ENCODE measurements at places on chromosomes 4 and X. TPM values are rescaled to one million over a fixed set of nuclear protein-coding genes. Genes with fewer than 3 reads are reported as not detected.

Gene PPARGC1A
- total RNA-seq, result 2.0 TPM

Gene GATA1
- not detected for total RNA-seq

Gene ALG13
- 31.6 TPM for total RNA-seq

Gene CDX4
- 21.7 TPM for total RNA-seq

Gene RAB33A
- total RNA-seq, result not detected

Gene MSN
- 186 TPM for total RNA-seq

Gene CENPVL1
- total RNA-seq, result 1.3 TPM

Gene SFRP2
- total RNA-seq, result 140 TPM

Gene CTAG1B
- not detected for total RNA-seq

GRCh38 chr4:120472447-120473131, 405.9 kb upstream of the MAD2L1 start:
- DNase-seq, result no peak

DNA sequence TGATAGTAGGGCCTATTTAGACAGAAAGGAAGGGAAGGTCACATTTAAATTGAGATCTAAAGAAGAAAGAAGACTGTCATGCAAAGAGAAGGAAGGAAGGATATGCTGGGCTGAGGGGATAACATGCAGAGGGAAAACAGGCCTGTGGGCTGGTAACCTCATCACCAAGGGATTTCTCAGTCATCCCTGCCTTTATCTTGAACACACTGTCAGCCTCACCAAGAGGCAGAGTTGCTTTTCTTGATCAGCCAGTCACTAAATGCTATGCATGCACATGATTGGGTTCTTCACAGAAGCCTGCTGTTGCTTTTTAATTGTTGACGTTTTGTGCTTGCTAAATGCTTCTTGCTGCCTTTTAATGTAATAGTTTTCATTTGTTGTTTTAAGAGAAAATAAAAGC, 113.0 kb downstream of the ARHGAP24 start:
- DNase-seq, result no peak

- DNase-seq, result no peak
These were observed 1042.9 kb downstream of the ARAP2 start for GRCh38 chr4:35201403-35201802.

DNA sequence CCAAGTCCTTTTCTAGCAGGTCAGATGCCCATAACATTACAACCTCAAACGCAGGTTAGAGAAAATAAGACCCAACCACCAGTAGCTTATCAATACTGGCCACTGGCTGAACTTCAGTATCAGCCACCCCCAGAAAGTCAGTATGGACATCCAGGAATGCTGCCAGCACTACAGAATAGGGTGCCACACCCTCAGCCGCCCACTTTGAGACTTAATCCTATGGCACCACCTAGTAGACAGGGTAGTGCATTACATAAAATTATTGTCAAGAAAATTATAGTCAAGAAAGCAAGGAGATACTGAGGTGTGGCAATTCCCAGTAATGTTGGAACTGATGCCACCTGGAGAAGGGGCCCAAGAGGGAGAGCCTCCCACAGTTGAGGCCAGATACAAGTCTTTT, 19.9 kb upstream of the TRIM61 start:
- DNase-seq, result no peak

- DNase-seq, result no peak
These were observed 417.7 kb downstream of the AR start for GRCh38 chrX:67961516-67961915.

DNA sequence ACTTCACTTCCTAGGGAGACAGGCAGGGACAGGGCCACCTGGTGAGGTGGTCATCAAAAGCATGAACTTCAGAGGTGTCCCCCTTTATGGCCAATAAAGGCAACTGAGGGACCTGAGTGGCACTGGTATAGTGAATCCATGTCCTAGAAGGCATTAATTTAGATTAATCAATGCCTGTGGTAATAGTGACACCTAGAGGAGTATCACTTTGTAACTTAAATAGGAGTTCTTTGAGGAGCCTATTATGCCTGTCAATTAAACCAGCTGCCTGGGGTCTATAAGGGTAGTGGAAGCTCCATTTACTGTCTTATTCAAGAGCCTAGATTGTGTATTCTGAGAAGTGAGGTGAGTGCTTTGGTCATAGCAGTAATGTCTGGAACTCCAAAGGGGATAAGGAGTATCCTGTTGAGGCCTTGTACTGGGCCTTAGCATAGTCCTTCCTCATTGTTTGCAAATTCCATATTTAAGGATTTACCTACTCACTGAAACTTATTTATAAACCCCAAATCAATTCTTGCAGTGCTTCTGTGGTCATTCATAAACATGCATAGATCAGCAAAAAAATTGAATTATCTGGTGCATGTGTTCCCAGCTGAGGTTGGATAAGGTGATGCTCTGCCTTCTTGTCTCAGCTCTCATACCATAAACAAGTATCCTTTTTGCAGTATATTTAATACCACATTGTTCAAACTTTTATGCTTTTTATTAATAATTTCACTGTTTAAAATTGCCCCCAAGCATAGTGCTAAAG, 213.8 kb upstream of the RADX start:
- peak; percentile 16 for DNase-seq

DNA sequence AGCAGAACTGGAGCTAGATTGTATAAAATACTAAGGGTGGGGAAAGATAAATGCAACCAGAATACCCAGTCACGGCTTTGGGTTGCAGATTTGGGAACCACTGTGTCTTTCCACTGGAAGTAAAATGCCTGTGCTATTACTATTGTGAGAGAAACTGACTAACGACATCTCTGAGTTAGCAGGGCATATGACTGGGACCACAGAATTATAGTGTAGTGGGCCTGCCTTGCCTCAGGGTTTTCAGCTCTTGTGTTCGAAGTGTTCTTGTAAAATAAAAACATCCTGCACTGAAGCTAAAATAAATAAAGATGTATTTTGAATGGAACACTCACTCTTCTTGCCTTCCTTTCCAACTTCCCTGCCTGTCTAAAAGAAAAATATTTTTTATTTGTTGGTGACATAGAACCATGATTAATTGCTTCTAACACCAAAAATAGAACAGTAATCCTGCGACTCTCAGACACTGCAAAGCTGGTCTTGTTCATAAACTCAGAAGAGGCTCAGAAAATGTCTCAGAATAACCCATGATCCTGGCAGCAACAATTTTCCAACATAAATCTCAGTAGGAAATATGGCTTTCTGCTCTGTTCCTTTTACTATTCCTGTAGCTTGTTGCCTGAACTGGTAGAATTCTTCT, 104.2 kb downstream of the FAM47B start:
- DNase-seq, result no peak

GRCh38 chr4:139794158-139794954, 128.7 kb downstream of the MGST2 start:
- no peak for DNase-seq

GRCh38 chr4:140185412-140186081, 31.6 kb upstream of the MAML3 start:
- no peak for DNase-seq

DNA sequence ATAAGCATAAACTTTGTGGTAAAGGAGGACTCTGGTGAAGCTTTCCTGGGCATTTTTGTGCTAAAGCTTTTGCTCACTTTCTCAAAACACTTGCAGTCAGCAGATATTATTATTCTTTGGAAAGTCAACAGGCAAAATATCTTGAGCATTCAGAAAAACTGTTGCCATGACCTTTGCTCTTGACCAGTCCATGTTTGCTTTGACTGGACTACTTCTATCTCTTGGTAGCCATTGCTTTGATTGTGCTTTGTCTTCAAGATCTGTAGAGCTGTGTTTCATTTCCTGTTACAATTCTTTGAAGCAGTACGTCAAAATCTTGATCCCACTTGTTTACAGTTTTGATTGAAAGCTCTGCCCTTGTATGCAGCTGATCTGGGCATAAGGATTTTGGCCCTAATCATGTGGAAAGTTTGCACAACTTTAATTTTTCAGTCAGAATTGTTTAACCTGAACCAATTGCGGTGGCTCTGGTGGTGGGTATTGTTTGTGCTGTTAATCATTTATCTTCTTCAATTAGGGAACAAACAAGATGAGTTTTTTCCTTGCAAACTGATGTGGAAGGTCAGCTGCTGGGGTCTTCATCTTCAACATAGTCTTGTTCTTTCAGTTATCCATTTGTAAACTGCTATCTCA, 121.5 kb upstream of the NUDT6 start:
- no peak for DNase-seq

DNA sequence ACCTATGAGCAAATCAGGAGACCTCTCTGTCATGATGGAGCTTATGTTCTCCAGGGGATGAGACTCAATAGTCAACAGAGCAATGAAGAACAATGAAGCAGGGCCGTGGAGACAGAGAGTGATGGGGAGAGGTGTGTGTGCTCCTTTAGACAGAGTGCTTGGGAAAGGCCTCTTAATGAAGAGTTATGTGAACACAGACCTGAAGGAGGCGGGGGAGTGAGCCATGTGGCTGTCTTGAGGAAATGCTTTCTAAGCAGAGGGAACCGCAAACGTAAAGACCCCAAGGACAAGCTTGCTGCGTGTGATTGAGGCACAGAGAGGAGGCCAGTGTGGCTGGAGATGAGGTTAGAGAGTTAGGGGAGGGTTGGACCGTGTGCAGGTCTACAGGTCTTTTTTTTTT, 53.1 kb downstream of the CHRNA9 start:
- peak; percentile 34 for DNase-seq

- no peak for DNase-seq
These were observed 44.5 kb upstream of the RASGEF1B start for GRCh38 chr4:81516241-81516640.

DNA sequence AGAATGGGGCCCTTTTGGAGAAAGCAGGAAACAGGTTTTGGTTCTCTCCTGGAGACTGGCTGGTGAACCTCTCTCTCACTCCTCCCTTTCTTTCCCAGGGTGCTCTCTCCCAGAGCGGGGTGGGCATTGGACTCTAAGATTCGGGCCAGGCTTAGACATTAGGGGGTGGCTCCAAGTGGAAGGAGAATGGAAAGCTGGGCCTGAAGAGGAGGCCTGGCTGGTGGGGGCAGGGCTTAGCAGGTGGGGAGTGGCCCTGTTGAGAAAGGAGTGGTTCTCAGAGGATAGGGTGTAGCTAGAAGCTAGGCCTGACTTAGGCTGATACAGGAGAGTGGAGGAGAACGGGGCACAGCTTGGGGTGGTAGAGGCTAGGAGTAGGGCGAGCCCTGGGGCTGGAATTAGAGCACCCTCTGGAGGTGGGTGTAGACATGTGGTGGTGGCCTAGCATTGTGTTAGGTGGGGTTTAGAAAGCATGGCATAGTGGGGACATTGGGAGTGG, 5.7 kb downstream of the PLP2 start:
- DNase-seq, result peak; percentile 30

Data from H7 (cell line).